ENCODE measurements at places on chromosomes 1 and 21. TPM values are rescaled to one million over a fixed set of nuclear protein-coding genes. Genes with fewer than 3 reads are reported as not detected.

DNA sequence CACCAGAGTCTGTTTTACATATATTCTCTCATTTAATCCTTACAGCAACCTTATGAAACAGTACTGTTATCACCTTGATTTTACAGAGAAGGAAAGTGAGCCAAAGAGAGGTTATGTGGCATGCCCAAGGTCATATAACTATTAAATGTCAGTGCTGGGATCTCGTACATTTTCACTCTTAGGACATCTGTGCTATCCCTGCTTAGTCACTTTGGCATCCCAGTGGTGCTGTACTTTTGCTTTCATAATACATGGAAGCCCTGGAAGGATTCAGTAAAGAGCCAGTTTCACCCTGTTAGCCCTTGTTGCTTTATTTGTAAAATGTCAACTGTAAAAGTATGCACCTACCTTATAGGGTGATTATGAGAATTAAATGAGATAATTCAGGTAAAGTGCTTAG, 104.4 kb downstream of the NFIA start:
- no peak for DNase-seq

GRCh38 chr1:14599183-14599791, 802 bp downstream of the KAZN start:
- DNase-seq = peak; percentile 81

GRCh38 chr1:166947398-166948043, 27.8 kb downstream of the ILDR2 start:
- peak; percentile 85 for DNase-seq

GRCh38 chr1:37902983-37903382, 43.6 kb upstream of the MTF1 start:
- no peak for DNase-seq

GRCh38 chr1:36562181-36562685, 79.5 kb upstream of the CSF3R start:
- DNase-seq = no peak

- DNase-seq = peak; percentile 43
Observed at GRCh38 chr21:31873696-31874599, 1.1 kb downstream of the HUNK start.

DNA sequence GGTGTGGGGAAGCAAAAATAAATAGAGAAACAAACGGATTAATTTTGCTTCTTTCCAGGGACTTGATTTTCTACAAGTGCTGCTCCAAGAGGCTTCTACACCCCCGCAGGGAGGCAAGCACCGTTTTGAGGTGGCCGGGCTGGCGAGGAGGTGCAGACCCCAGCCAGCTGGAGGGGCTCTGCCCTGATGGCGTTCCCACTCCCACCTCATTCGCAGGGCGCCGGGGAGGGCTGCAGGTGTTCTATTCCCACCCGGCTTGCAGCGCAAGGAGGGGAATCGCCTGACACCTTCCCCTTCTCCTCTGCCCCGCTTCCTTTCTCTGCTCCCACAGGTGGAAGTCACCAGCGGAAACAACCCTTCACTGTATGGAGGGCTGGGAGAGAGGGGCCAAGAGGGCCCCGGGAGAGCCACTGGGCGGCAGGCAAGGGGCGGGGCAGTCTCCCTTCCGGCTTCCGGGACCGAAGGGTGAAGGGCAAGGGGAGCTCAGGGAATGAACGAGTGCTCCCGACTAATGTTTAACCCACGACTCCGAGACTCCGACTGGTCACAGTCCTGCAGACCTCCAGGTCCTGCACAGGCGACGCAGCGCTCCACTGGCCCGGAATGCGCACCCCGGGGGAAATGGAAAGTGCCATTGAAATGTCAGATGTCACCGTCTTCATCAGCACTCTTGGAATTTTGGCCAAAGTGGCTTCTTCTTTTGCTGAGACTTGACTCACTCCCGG, 29.1 kb downstream of the TEX35 start:
- peak; percentile 57 for DNase-seq

GRCh38 chr1:84856726-84857270, 36.2 kb downstream of the LPAR3 start:
- no peak for DNase-seq

DNA sequence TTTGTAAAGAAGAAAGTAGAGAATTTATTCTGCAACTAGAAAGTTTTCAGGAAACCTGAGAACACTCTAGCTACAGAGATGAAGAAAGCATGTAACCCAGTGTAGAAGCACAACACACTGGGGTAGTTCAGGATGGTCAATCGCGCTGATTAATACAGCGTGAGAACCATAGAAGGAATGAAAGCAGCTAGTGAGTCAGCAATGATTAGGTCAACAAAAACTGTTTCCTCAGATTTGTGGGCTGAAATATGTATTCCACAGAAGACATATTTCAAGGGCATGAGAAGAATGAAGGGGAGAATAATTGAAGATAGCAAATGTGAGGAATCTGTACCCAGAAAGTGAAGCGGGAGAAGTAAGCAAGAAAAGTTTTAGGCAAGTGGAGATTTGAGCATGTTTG, 97.8 kb upstream of the ADGRL2 start:
- no peak for DNase-seq

The OR6N2 gene
- not detected for total RNA-seq

The SLAMF7 gene
- total RNA-seq = 0.67 TPM

The VSIG8 gene
- not detected for total RNA-seq

The NHLH2 gene
- not detected for total RNA-seq

The S100A7 gene
- total RNA-seq = not detected

The RGS8 gene
- total RNA-seq = 0.20 TPM

The IFI16 gene
- 69.1 TPM for total RNA-seq

Measured in upper lobe of left lung (tissue), 6 donors.